HT1080 (cell line): ENCODE measurements at places on chromosomes 6 and 20. TPM values are rescaled to one million over a fixed set of nuclear protein-coding genes. Genes with fewer than 3 reads are reported as not detected.

GRCh38 chr6:22709803-22710202 is 140.4 kb downstream of the HDGFL1 start:
- DNase-seq = no peak

Gene SLX4IP
- total RNA-seq = 3.7 and 3.9 TPM in 2 replicates

- no peak for DNase-seq
Measured at GRCh38 chr6:107820338-107821261, 3.5 kb downstream of the SCML4 start.

DNA sequence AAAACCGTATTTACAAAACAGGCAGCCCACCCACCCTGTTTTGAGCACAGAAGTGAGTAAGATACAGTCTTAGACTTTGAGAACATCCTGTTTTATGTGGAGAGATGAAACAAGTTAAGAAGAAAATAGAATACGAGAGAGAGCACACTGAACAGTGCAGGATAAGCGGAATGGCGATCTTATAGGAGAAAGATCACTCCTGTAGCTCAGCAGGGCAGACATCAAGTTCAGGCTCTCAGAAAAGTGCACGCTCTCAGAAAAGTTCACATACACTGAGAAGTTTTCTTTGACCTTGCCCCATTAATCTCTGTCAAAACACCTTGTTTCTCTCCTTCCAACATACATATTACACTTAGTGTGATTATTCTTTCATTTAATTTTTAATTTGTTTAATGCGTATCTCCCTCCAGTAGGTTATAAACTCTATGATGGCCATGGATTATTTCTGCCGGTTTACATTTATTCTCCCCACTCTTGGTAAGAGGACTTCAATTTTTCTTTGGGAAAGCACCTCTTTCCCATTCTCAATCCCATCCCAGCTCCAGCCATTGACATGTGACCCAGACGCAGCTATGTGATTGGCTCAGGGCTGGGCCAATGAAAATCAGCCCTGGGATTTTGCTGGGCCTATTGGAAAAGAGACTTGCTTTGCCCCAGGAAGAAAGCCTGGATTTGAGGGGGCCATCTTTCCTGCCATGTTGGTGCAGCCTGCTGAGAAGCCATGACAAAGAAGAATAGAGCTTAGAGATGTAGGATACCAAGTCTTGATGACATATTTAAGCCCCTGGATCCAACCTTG is 16.2 kb downstream of the KCNB1 start:
- peak; percentile 13 for DNase-seq

GRCh38 chr6:27865850-27866356 is 46.3 kb downstream of the OR2B2 start:
- no peak for DNase-seq

DNA sequence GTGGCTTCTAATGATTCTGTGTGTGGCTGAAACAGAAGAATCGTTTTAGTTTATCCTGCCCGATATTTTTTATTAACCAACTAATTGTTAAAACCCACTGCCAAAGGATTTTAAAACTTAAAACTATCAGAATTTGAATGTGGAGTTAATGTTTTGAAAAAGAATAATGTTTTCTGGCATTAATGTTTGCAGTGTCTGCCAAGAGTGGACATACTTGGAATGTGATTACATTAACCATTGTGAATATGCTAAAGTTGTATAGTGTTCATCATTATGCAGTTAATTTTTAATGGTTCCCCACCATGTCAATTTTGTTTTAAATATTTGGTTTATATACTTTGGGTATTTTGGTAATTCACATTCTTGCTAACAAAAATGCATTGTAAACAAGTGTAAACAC is 24.4 kb downstream of the DCBLD1 start:
- DNase-seq = no peak

DNA sequence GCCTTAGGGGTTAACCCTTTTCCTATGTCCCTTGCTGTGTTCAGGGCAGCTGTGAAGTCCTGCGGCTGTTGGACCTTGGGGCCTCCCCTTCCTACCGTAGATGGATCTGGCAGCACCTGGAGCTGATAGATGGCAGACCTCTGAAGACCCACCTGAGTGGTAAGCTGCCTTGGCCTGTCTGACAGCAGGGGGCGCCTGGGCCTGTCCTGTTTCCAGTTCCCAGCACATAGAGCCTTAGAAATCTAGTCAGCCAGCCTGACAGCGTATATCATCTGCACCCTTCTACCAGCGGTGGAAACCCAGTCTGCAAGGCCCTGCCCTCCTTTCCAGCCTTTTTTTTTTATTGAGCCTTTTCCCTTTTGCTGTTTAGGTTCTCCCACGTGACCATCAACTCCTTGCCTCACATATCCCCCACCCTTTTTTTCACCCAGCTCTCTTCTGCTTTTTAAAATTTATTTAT is 26.6 kb downstream of the CNBD2 start:
- peak; percentile 74 for DNase-seq

GRCh38 chr6:81241126-81242041 is 511.1 kb downstream of the TENT5A start:
- peak; percentile 24 for DNase-seq

DNA sequence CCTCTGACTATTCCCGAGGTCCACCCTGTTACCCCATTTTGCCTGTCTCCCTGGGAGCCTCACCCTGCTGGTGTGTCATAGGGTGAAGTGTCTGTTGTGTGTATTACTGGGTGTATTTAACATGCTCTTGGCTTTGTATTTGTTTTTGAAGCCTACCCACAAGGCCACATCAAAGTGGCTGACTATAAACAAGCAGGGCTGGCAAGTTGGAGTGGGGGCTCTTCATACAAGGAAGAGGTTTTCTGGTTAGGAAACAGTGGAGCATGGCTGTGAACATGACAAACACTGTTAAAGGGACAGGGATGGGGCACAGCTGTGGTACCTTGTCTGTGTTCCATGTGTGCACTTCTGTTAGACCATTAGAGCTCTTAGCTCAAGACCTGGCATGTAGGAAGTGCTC is 26.3 kb downstream of the HECA start:
- DNase-seq = peak; percentile 37

GRCh38 chr6:105135907-105136430 is 43.8 kb downstream of the POPDC3 start:
- DNase-seq = no peak

DNA sequence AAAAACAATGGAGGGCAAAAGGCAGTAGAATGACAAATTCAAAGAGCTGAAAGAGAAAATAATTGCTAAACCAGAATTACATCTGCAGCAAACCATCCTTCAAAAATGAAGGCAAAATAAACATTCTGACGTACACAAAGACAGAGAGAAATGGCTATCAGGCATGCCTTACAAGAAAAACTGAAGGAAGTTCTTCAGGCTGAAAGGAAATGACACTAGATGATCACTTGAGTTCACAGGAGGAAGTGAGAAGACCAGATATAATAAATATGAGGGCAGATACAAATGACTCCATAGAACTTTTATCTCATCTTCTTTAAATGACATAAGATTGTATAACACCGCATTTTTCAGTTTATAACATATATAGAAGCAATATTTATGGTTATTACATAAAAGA is 30.0 kb downstream of the DZANK1 start:
- no peak for DNase-seq

- DNase-seq = no peak
Measured at GRCh38 chr6:37435816-37436215, 2.8 kb downstream of the CMTR1 start.

Gene RFX6
- total RNA-seq = not detected in 2 replicates
